ENCODE measurements at places on chromosomes 13 and 19.

GRCh38 chr19:39182174-39182505, 14.6 kb upstream of the NCCRP1 start:
- no peak for DNase-seq

DNA sequence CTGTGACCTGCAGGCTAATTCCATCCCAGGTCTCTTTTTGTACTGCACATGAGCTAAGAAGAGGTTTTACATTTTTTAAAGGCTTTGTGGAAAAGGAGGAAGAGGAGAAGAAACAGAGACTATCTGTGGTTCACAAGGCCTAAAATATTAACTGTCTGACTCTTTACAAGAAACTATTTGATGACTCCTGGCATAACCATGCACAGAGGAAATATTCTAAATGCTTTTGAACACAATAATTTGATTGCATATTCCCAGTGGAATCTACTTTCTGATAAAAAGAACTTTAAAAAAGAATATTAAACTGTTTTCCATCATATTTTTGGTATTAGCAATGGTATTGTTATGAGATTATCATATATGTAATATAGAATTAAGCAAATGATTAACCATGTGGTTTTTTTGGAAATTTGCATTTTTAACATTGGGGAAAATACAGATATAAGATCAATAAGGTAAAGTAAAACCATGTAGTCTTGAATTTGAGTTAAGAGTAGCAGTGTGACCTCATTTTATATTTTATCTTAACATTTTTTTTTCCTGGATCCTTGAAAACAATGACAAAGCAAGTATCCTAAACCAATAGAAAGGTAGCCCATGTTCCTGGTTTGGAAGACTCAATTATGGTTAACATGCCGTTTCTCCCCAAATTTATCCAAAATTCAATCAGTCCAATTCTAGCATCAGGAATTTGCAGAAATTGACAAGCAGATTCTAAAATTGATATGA, 251.0 kb downstream of the UQCRFS1 start:
- DNase-seq = no peak

GRCh38 chr13:109331898-109332297, 454.5 kb downstream of the IRS2 start:
- no peak for DNase-seq

- no peak for DNase-seq
Measured at GRCh38 chr13:94713561-94714182, 1.3 kb upstream of the SOX21 start.

DNA sequence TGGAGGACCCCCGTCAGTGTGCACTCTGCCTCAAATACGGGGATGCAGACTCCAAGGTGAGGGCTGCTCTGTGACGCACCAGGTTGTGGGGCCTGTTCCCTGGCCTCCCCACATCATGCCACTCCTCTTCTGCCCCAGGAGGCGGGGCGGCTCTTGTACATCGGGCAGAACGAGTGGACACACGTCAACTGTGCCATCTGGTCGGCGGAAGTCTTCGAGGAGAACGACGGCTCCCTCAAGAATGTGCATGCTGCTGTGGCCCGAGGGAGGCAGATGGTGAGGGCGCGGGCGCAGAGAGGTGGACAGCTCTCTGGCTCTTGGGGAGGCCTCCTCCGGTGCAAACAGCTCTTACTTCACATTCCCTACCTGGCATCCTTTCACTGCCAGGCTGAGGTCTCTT, 11.2 kb downstream of the KMT2B start:
- DNase-seq = no peak
